ENCODE measurements at places on chromosomes 6 and 20. TPM values are rescaled to one million over a fixed set of nuclear protein-coding genes. Genes with fewer than 3 reads are reported as not detected.

Gene SLC17A1
- total RNA-seq, result not detected

Gene TMX4
- 29.3 TPM for total RNA-seq

Gene HCRTR2
- total RNA-seq, result not detected

Gene TSHZ2
- not detected for total RNA-seq

Gene DNMT3B
- 1.2 TPM for total RNA-seq

Gene DEF6
- 0.06 TPM for total RNA-seq

Gene GPX5
- total RNA-seq, result not detected

Gene GMPR
- total RNA-seq, result 4.9 TPM

Gene FAM210B
- total RNA-seq, result 31.6 TPM

Gene FAM162B
- not detected for total RNA-seq

Gene SYNDIG1
- 0.11 TPM for total RNA-seq

Gene RHAG
- not detected for total RNA-seq

Gene ELOVL4
- total RNA-seq, result 5.5 TPM

Gene GFOD1
- 3.1 TPM for total RNA-seq

Gene HLA-DOB
- not detected for total RNA-seq

Gene SLC17A4
- not detected for total RNA-seq

Gene ANKRD6
- 0.17 TPM for total RNA-seq

Gene OXT
- not detected for total RNA-seq

Gene FAM217A
- total RNA-seq, result not detected

Gene PDE7B
- total RNA-seq, result 1.5 TPM

Gene ZBTB12
- 1.2 TPM for total RNA-seq

Gene FAM209B
- not detected for total RNA-seq

Gene NNAT
- 0.26 TPM for total RNA-seq

Gene TAF8
- 18.1 TPM for total RNA-seq

Gene ARFGEF3
- total RNA-seq, result under 0.01 TPM

Gene CCN2
- 46.6 TPM for total RNA-seq
